Kidney tubule cell (primary cell): ENCODE measurements at places on chromosomes 6 and 20.

- DNase-seq: no peak
Measured at GRCh38 chr20:60750909-60751308, 501.2 kb upstream of the CDH4 start.

- DNase-seq: peak; percentile 38
Measured at GRCh38 chr6:10276106-10276505, 138.8 kb downstream of the TFAP2A start.

DNA sequence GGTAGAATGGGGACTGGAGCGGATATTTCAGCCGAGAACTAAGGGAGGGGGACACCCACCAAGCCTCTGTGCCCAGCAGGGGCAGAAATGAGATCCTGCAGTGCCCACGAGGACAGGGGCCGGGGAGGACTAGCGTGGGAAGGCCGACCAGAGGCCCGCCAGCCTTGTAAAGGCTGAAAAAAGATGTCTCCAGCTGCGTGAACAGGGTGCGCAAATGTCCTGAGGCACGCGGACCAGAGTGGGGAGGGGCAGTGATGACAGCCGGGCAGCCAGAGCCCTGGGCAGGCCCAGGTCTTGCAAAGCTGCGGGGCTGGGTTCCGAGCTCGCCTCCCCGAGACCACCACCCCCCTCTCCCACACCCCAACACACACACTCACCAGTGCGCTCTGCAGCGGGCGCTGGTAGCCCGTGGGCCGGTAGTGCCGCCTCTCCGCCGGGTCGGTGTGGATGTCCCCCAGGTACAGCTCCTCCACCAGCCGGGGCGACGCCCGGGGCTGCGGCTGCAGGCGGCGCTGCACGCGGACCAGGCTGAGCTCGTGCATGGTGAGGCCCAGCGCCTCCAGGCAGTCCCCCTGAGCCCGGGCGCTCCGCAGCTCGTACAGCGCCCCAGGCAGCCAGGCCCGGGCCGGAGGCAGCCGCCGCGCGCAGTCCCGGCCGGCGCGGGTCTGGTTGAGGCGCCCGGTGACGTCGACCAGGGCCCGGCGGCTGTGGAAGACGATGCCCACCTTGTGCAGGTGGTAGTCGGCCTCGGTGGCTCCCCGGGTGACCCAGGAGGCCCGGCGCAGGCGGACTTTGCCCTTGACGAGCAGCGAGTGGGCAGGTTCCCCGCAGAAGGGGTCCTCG is 48.2 kb downstream of the APCDD1L start:
- DNase-seq: no peak

GRCh38 chr6:42120895-42121865 is 21.2 kb downstream of the C6orf132 start:
- peak; percentile 97 for DNase-seq

GRCh38 chr6:74551896-74552295 is 654.0 kb downstream of the COL12A1 start:
- no peak for DNase-seq

DNA sequence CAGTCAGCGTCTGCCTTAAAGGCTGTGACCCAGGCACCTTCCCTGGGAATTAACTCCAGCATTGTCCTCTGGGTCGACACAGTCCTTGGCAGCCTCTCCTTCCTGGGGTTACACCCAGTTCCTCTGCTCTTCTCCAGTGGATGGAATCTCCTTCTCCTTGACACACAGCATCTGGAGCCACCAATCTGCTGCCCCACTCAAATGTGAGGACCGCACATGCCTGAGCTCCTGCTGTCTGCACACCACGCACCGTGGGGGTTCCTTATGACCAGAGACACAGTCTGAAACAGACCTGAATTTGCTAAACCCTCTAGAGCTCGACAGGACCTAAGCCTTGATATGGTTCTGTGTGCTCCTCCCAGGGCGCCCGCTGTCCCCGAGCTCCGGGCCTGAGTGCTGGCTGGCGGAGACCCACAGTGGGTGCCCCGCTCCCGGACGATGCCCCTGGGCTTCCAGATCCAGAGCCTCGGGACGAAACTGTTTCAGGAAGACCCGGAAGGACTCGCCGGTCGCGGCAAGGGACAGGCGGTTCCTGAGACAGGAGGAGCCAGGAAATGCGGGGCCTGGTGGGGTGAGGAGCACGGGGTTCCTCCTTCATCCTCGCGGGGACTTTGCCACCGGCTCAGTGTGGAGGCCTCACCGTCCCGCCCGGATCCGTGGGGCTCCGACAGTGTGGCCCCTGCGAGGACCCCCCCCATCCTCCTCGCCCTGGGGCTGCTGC is 2.5 kb upstream of the RAET1G start:
- peak; percentile 17 for DNase-seq

GRCh38 chr6:19041906-19042305 is 654.8 kb downstream of the RNF144B start:
- DNase-seq: no peak

DNA sequence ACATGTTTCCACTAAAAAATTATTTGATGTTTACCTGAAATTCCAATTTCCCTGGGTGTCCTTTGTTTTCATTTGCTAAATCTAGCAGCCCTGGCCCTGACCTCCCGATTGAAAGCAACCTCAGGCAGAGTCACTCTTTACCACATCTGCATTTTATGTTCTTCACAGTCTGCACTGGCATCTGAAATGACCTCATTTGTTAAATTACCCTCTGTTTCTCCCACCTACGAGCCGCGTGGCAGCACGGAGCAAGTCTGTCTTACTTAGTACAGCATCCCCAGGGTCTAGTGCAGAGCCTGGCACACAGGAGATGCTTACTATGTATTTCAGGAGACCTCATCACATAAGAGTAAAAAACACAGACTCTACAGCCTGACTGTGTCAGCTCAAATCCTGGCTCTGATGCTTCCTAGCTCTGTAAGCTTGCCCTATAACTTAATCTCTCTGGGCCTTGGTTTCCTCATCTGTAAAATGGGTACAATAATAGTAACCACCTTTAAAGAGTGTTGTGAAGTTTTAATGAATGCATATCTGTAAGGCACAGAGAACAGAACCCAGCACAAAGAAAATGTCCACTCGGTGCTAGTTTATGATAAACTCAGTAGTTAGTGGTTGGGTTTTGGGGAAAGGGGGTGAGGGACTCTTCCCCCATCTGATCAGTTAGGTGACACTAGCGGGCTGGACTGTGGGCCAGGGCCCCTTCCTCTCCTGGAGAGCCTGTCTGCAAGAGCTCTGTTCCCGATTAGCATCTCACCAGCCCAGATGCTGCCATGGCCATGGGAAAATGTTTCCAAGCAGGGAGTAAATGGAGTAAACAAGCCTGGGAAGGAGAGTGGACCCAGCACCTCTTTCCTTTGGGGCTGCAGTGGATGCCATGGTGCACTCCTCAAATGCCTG is 88.2 kb downstream of the PREX1 start:
- no peak for DNase-seq

DNA sequence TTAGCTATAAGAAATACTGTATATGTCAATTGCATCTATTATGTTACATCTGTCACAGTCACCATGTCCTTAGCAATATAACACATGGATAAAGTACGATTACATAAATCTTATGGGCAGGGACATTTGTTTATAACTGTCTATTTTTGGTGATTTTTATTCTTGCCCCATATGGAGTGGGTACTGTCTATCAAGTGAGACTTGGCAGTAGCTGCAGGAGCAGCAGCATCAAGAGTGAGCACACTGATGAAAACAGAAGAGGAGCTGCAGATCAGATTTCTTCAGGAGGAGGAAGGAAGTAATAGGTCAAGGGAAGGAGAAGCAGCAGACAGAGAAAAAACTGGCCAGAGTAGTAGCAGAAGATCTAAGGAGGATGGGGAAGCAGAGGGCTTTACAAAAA is 516.7 kb downstream of the C6orf118 start:
- no peak for DNase-seq

DNA sequence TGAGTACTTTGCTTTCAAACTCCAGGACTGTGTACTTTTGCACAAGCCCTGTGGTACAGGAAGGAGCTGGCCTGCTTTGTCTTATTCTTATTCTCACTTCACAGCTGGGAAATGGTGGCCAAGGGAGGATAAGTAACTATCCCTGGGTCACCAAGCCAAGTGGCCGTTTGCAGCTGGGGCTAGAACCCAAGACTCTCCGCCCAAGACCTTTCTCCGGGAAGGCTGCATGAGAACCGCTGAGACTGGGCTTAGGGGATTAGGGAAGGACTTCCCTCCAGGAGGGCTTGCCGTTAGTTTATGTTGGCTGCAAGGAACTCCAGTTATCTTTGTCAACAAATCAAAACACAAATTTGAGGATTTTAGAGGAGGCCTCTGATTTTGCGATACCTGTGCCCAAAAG is 343.2 kb upstream of the RNF24 start:
- no peak for DNase-seq

DNA sequence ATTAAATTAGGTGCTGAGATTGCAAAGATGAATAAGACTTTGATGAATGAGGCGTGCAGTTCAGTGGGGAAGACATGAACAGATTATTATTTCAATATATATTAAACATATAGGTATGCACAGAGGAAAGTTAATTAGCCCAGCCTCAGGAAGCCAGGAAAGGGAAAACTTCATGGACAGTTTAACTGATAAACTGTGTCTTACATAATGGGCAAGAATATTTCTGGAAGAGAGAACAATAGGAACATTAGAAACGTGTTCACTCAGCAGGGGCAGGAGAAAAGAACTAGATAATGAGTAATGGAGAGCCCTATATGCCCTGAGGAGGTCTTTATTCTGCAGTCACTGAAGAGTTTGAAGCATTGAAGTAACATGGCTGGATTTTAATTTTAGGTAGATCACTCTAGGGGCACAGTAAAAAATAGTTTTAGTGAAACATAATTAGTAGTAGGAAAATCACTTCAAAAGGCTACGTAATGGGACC is 23.6 kb downstream of the CEP57L1 start:
- no peak for DNase-seq

GRCh38 chr6:71913444-71914234 is 27.3 kb downstream of the RIMS1 start:
- no peak for DNase-seq

GRCh38 chr20:50259705-50260478 is 69.3 kb downstream of the CEBPB start:
- DNase-seq: no peak

GRCh38 chr20:14664101-14664500 is 326.7 kb upstream of the FLRT3 start:
- no peak for DNase-seq
